ENCODE measurements at places on chromosomes 6 and 20.

GRCh38 chr6:43609402-43609801, 19.7 kb downstream of the GTPBP2 start:
- no peaks in the 10 kb centered on the region for H3K4me1 ChIP-seq
- no peaks in the 10 kb centered on the region for H3K36me3 ChIP-seq
- no peak overlapping the region for H3K4me3 ChIP-seq
- H3K27me3 ChIP-seq: no peaks in the 10 kb centered on the region
- H3K27ac ChIP-seq: no peak overlapping the region

- H3K36me3 ChIP-seq: no peaks in the 10 kb centered on the region
- DNase-seq: no peak
- peak overlapping the region; percentile 92 for H3K4me3 ChIP-seq
- peaks cover 54% of the 10 kb centered on the region for H3K4me1 ChIP-seq
- peak overlapping the region; percentile 94 for H3K27ac ChIP-seq
Measured at GRCh38 chr20:50151034-50151743, 2.3 kb downstream of the PEDS1 start.

- DNase-seq: no peak
- H3K4me1 ChIP-seq: no peaks in the 10 kb centered on the region
- H3K36me3 ChIP-seq: no peaks in the 10 kb centered on the region
- no peak overlapping the region for H3K4me3 ChIP-seq
Measured at GRCh38 chr6:116034327-116034726, 26.4 kb downstream of the FRK start.

DNA sequence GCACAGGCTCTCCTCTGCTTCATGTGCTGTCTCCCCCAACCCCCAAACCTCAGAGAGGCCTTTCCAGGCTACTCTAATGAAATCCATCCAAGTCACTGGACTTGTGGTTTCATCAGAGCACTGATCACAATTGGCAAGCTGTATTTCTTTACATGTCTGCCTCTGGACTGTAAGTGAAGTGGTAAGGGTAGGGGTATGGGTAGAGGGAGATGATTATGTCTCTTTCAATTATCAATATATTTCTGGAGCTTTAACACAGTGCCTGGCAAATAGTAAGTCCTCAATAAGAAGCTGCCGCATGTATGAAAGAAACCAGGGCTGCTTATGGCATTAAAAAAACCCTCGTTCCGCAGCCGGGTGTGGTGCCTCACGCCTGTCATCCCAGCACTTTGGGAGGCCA, 5.4 kb downstream of the TRERF1 start:
- H3K36me3 ChIP-seq: no peaks in the 10 kb centered on the region
- H3K27ac ChIP-seq: no peak overlapping the region
- no peak for DNase-seq
- H3K4me3 ChIP-seq: no peak overlapping the region
- no peaks in the 10 kb centered on the region for H3K27me3 ChIP-seq

DNA sequence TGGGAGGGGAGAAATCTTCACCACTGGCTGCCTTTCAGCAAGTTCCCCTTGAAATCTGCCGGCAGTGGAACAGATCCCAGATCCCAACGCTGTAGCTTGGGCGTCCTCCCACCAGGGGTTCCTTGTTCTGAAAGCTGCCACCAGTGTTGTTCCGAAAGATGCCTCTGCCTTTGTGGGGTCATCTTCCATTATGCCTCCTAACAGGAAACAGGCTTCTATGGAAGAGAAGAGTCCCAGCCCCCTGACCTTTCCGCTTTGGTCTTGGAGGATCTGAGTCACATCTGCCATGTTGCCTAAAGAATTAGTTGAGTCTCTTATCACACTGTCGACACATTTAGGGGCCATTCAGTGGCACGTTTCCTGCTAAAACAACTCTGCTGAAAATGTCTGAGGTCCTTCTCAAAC, 57.5 kb upstream of the NFATC2 start:
- no peaks in the 10 kb centered on the region for H3K4me1 ChIP-seq
- no peak for DNase-seq
- H3K27ac ChIP-seq: no peak overlapping the region
- no peaks in the 10 kb centered on the region for H3K27me3 ChIP-seq

DNA sequence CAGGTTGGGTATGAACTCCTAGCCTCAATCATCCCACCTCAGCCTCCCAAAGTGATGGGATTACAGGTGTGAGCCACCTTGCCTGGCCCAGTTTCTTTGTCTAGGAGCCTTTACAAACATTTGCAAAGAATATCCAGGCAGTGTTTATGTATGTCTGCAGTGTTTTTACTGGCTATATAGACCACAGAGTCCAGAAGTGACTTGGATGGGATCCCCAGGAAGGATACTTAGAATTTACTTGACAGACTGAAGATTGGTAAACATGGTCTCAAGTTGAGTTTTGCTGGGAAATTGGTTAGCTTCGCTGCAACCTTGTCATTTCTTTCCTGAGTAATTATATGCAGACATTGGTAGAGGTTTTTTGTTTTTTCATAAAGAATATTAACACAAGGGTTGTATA, 23.8 kb downstream of the JARID2 start:
- no peak overlapping the region for H3K27ac ChIP-seq
- H3K4me3 ChIP-seq: no peak overlapping the region
- DNase-seq: no peak
- no peaks in the 10 kb centered on the region for H3K27me3 ChIP-seq
- H3K4me1 ChIP-seq: peaks cover 9% of the 10 kb centered on the region

GRCh38 chr6:63347599-63347998, 27.8 kb upstream of the LGSN start:
- no peak for DNase-seq

DNA sequence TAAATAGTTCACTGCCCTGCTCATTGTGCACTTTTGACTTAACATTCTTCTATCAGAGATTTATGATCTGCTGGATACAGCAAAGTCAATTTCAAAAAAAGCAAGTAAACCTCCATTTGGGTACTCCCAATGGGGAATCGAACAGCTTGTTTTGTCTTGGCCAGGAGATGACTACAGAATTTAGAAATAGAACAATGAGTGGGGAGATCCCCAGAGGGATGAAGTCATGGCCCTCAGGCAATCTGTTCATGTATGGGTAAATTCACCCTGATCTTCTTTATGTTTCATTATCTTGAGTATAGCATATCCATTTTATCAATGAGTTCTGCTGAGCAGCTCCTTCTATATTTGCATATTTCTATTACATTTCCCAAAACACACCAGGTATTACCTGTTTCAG, 1681.9 kb downstream of the HACE1 start:
- no peak for DNase-seq
- no peaks in the 10 kb centered on the region for H3K4me1 ChIP-seq
- no peaks in the 10 kb centered on the region for H3K27me3 ChIP-seq
- H3K27ac ChIP-seq: no peak overlapping the region
- H3K4me3 ChIP-seq: no peak overlapping the region
- no peaks in the 10 kb centered on the region for H3K36me3 ChIP-seq

DNA sequence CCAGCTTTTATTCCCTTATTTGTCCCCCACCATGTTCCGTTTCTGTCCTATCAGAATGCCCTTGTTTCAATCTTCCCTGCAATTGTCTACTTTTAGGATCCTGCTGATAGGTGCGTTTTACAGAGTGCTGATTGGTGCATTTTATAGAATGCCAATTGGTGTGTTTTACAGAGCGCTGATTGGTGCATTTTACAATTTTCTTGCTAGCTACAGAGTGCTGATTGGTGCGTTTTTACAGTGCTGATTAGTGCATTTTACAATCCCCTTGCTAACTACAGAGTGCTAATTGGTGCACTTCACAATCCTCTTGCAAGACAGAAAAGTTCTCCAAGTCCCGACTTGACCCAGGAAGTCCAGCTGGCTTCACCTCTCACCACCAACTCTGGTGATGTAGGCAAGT, 161.6 kb upstream of the CDYL start:
- H3K4me1 ChIP-seq: no peaks in the 10 kb centered on the region
- H3K36me3 ChIP-seq: no peaks in the 10 kb centered on the region
- no peak for DNase-seq
- no peak overlapping the region for H3K4me3 ChIP-seq

DNA sequence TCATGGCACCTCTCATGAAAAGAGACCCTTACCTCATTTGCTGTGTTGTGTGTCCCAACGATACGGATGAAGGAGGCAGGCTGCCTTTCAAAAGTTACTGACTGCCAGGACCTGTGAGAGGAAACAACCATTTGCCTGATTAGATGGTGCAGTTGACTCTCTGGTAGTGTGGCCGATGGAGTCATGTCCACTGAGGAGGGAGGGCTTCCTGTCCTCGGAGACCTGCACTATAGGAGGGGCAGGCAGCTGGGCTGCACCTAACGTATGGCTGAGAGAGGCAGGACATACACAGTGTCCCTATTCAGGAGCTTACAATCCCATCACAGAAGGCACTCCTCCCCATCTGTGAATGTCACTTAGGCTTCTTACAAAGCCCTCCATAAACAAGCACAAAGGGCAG, 373.0 kb downstream of the ZFAND3 start:
- H3K4me1 ChIP-seq: no peaks in the 10 kb centered on the region
- no peak overlapping the region for H3K27ac ChIP-seq
- no peak for DNase-seq

DNA sequence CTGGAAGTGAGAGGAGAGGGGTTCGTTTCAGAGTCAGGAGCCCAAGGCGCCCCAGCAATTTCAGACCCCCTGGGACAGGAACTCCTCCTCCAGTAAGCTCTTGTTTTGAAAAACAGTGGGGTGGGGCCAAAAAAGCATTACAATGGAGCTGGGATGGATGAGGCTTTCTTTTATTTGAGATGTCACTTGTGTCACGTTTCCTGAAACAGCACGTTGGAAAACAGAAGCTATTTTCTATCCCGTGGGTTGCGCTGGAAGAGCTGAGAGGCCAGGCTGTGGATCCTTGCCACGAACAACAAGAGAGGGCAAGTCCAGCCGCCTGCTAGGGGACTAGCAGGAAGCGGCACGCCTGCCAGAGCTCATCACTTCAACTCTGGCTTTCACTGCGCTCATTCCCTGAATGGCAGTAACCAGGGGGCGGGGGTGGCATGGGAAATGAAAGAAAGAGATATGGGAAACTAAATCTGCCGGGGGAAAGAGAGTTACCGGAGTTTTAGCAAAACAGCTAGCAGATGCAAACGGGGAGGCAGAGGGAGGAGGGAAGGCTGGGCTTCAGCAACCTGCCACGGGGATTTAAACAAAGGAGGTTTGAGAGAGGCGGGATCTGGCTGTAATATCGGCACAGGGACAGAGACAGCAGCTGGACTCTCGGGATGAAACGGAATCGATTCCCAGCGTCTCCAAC, 34.6 kb downstream of the GCNT2 start:
- DNase-seq: peak; percentile 68
- H3K4me1 ChIP-seq: no peaks in the 10 kb centered on the region
- no peaks in the 10 kb centered on the region for H3K27me3 ChIP-seq
- H3K4me3 ChIP-seq: peak overlapping the region; percentile 45

- no peaks in the 10 kb centered on the region for H3K4me1 ChIP-seq
- H3K27ac ChIP-seq: no peak overlapping the region
- no peaks in the 10 kb centered on the region for H3K36me3 ChIP-seq
- DNase-seq: no peak
- no peak overlapping the region for H3K4me3 ChIP-seq
- no peaks in the 10 kb centered on the region for H3K27me3 ChIP-seq
Measured at GRCh38 chr6:34897716-34898115, 8.7 kb downstream of the ANKS1A start.

DNA sequence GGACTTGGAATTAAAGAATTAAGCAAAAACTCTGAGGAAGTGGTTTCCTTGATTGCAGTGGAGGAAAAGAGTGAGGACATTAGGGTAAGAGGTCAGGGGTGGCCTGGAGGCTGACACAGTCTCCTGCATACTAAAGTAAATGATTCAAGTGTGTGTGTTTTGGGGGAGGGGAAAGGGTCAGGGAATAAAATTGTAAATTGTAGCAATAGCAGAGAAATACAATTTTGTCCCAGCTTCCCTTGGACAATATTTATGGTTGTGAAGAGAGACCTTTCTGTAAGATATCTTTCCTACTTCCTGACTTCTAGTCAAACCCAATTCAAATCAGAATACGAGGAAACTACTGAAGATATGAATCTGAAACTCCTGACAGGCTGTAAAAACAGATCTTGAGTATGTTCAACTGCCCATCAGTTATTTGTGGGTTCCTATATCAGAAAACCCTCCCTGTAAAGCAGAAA, 143.4 kb upstream of the HMGN3 start:
- H3K4me1 ChIP-seq: no peaks in the 10 kb centered on the region
- H3K36me3 ChIP-seq: no peaks in the 10 kb centered on the region
- no peak for DNase-seq
- H3K27me3 ChIP-seq: no peaks in the 10 kb centered on the region
- no peak overlapping the region for H3K4me3 ChIP-seq

DNA sequence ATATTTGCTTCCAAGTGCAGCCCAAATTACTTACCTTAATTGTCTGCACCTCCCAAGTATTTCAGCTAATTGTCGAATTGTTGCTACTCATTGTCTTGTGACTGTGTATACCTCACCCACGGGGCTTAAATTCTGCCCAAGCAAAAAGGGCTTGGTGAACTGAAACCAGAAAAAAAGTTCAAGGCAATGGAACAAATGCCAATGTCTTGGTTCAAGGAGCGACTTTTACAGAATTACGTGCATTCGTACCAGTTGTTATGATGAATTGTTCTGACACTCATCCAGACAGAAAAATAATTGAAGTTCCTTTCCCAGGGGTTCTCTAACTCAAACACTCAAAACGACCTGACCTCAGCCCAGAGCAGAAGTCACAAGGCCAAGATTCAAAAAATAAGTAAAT, 13.9 kb upstream of the PXDC1 start:
- no peaks in the 10 kb centered on the region for H3K27me3 ChIP-seq
- H3K4me3 ChIP-seq: no peak overlapping the region

- no peak for DNase-seq
- no peaks in the 10 kb centered on the region for H3K36me3 ChIP-seq
- no peaks in the 10 kb centered on the region for H3K4me1 ChIP-seq
- no peak overlapping the region for H3K4me3 ChIP-seq
- no peak overlapping the region for H3K27ac ChIP-seq
Measured at GRCh38 chr6:79898076-79898475, 49.3 kb downstream of the ELOVL4 start.

GRCh38 chr6:82687855-82688254, 324.2 kb downstream of the TPBG start:
- H3K27ac ChIP-seq: no peak overlapping the region
- H3K4me1 ChIP-seq: no peaks in the 10 kb centered on the region
- H3K4me3 ChIP-seq: no peak overlapping the region
- DNase-seq: no peak
- no peaks in the 10 kb centered on the region for H3K36me3 ChIP-seq

- DNase-seq: no peak
- no peaks in the 10 kb centered on the region for H3K36me3 ChIP-seq
- no peaks in the 10 kb centered on the region for H3K27me3 ChIP-seq
- no peaks in the 10 kb centered on the region for H3K4me1 ChIP-seq
- H3K4me3 ChIP-seq: no peak overlapping the region
Measured at GRCh38 chr6:39040080-39040673, 8.4 kb upstream of the GLP1R start.

GRCh38 chr20:5722927-5723326, 27.3 kb upstream of the SHLD1 start:
- H3K27me3 ChIP-seq: no peaks in the 10 kb centered on the region
- no peaks in the 10 kb centered on the region for H3K36me3 ChIP-seq
- no peak overlapping the region for H3K27ac ChIP-seq
- no peak for DNase-seq
- no peak overlapping the region for H3K4me3 ChIP-seq

- no peaks in the 10 kb centered on the region for H3K36me3 ChIP-seq
- peak overlapping the region; percentile 87 for H3K27ac ChIP-seq
- H3K4me1 ChIP-seq: peaks cover 23% of the 10 kb centered on the region
Measured at GRCh38 chr6:33427585-33428223, 7.8 kb downstream of the SYNGAP1 start.

All from Peyer's patch (tissue), 4 donors.